Stimulated activated CD4-positive, alpha-beta T cell treated with anti-CD3 and anti-CD28 coated beads, TNF-alpha, amount 100 ng/mL, for 1 hour (primary cell): ENCODE measurements at places on chromosomes 12 and 14.

DNA sequence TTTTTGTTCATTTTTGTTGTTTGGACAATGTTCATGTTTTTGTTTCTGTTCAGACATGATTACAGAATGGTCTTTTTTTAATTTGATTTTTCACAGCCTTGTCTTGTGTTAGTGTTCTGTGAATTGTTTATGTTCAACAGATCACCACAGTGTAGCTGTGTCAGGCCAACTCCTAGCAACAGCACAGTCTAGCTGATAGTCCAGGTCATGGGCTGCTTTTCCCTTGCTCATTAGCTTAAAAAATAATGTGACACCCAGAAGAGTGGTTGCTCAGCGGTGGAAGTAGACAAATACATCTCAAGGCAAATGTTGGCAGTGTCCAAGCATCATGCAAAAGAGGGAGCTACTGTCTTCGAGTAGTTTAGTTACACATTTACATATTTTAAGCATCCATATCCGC is 22.4 kb downstream of the WBP11 start:
- DNase-seq: no peak

DNA sequence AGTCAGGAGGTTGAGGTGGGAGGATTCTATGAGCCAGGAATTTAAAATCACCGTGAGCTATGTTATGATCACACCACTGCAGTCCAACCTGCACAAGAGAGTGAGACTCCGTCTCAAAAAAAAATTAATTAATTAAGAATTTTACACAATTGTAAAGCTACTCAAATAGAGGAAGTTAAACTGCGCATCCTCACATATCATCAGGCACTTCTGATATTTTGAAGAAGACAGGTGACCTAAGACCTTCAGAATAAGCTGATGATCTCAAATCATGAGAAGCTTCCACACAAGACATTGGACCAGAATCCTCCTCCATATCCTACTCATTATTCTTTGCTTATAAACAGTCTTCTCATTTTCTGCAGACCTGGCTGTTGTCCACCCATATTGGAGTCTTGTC is 800.9 kb downstream of the TMEM121 start:
- DNase-seq: no peak

DNA sequence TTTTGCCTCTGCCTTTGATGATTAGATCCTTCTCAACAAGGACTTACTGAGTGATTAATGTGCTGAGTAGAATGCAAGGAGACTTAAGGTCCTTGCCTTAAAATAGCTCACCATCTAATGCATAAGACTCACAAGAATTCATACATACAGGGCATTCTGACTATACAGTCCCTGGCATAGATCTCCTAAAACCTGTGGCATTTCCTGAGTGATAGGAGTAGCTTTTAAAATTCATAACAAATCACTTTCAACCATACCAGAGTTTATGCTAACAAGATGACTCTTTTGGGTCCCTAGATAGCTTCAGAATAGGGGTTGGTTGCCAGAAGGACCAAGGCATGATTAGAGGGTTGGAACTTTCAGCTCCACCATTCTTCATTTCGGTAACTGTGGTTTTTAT is 48.8 kb downstream of the STXBP6 start:
- no peak for DNase-seq

- DNase-seq: no peak
Measured at GRCh38 chr12:55899082-55899481, 28.6 kb downstream of the PYM1 start.

- DNase-seq: no peak
Measured at GRCh38 chr12:64256166-64256800, 34.2 kb upstream of the KICS2 start.

DNA sequence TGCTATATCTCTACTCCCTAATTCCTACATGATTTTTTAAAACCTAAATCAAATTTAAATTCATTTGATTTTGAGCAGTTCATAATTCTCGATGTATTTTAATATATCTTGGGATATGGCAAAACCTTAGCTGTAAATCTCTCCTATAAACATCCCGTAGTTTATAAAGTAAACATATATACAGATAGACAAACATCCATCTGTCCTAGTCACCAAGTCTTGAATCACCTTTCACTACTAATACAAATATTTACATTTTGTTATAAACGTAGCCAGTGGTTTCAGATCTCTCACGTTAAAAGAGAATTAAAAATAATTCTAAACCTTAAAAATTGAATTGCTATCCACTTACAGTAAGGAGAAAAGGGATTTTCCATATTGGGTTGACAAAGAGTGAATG is 107.0 kb downstream of the TSHR start:
- no peak for DNase-seq

DNA sequence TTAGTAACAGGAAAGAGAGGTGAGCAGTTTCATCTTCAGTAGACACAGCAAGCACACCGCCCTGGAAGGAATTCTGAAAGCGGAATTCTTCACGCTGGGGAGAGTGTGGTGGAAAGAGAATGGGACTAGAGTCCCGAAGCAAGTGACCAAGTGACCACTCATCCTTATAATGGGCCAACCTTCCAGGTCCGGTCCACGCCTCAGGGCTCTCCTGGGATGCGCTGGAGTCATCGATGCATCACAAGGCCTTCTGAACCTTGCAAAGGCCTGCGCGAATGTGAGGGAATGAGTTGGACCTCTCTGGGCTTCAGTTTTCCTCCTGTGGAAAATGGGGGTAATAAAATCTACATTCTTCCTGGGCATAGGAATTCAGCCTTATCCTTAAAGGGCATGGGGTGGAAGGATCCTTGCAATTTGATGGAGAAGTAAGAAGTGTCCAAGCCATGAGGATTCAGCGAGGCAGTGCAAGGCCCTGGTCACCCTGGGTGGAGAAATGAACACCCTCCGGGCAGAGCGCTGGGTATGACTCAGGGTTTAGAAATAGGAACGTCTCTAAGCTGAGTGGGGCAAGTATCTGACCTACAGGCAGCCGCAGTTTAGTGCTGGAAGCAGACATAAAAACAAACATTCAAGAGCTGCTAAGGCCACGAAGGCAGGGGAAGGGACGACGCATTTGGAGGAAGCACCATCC is 97.7 kb downstream of the SETD3 start:
- no peak for DNase-seq

DNA sequence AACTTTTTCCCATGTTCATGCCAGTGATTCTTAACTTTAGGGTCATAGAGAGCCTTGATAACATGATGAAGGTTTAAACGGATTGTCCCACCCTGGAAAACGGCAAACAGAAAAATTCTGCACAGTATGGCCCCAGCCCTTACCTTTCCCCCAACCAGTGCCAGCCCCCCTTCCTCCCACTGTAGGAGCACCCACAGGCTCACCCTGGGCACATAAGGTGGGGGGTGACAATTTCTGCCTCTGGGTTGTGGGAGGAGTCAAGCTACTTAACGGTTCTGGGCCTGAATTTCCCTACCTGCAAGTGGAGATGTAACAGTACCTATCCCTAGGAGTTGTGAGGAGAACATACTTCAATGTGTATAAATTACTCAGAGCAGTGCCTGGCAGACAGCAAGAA is 18.0 kb downstream of the XRCC3 start:
- DNase-seq: no peak

GRCh38 chr14:61409782-61410181 is 88.4 kb downstream of the PRKCH start:
- DNase-seq: no peak

GRCh38 chr12:112124918-112125249 is 476 bp upstream of the TRAFD1 start:
- no peak for DNase-seq

- no peak for DNase-seq
Measured at GRCh38 chr14:67459336-67459735, 29.2 kb downstream of the TMEM229B start.

DNA sequence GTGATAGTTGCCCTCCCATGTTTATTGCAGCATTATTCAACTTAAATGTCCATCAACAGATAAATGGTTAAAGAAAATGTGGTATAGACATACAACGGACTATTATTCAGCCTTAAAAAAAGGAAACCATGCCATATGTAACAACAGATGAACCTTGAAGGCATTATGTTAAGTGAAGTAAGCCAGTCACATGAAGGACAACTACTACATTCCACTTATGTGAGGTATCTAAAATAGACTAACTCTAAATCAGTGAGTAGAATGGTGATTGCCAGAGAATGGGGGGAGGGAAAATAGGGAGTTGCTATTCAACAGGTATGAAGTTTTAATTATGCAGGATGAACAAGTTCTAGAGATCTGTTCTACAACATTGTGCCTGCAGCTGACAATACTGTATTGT is 10.1 kb downstream of the PCNX4 start:
- no peak for DNase-seq

DNA sequence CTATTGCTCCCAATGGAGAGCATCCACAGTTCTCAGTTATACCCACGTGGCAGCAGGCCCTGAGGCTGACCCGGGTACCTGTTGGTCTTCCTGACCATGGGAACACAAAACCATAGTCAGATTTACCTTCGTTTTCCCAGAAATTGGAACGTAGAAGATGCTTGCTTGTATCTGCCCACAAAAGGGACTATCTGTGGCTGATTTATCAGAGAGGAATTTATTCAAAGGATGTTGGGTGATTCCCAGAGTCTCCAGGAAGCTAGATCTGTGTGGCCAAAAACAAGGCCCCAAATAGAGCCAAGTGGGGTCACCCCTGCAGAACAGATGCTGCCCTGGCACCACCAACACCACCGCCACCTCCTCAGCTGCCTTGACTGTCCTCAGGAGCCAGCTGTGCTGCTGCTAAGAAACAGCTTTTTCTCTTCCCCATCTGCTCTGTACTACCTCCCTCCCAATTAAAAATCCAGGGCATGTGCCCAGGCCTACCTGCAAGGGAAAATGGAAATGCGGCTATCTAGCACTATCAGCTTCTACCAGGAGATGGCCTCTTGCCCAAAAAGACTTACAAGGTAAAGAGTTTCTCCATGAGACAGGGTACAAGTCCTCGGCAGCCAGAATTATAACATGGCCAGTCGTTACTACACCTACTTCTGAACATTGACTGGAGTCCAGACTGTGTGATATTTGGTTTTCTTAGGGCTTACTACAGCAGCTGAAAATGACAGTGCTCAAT is 128.6 kb upstream of the PLEKHG7 start:
- DNase-seq: no peak

- DNase-seq: no peak
Measured at GRCh38 chr12:24822121-24822899, 126.6 kb downstream of the BCAT1 start.

GRCh38 chr12:55681142-55682077 is 26.3 kb downstream of the ITGA7 start:
- no peak for DNase-seq

DNA sequence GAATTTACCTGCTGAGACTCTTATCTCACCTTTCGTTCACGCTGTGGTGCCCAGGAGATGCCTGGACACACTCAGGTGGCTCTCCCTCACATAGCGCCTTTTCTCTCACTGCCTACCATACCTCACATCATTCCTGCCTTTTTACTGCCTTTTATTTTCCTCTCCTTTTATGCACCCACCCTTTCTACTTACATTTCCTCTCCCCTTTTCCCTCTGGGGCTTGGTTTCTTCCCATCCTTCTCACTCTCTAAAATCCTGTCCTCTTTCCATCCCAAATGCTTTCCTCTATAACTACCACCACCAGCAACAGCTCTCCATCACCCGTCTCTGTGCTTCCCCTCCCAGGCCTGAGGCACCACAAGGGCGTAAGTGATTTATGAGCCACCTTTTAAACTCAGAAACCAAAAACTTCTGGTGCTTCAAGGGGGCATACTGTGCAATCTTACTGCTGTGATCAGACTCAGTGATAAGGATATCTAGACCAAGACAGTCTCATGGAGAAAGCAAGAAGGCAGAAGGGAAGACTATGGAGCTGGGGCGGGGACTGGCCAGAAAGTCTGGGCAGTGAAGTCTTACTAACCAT is 32.7 kb upstream of the SMUG1 start:
- DNase-seq: no peak

DNA sequence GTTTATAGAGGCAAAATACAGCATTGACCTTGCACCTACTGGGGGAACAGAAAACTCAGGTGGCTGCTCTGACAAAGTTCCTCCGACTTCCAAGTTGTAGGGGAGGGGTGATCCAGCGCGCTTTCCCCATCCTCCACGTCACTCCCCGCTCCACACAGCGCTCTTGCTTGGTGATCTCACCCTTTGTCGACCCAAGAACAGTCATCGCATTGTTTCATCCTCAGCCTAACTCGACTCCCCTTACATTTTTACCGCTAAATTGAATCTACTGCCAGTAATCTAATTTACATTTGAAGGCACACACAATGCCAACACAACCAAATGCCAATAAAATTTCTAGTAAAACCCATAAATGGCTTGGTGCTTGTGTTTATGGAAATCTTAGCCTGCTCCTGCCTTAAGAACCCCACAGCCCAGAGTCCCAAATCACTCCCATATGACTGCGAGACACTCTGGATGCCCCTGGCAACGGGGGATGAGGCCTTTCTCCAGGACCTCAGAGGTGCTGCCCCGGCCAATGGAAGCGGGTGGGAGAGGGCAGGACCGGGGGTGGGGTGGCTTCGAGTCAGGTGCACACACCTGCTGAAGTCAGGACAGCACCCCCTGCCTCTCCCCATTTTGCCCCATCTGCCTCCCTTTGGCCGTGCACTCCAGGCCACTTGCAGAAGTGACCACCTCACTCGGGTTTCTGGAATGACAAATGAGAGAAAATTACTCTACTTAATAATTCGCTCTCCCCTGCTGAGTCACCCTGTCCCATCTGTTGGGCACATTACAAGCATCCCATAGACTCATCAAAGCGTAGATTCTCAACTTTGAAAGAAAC is 98.2 kb upstream of the GSC start:
- no peak for DNase-seq

- no peak for DNase-seq
Measured at GRCh38 chr12:54006559-54007220, 2.1 kb upstream of the HOXC8 start.

GRCh38 chr12:108169708-108170107 is 40.6 kb downstream of the WSCD2 start:
- DNase-seq: no peak

- DNase-seq: no peak
Measured at GRCh38 chr12:41460906-41461305, 272.8 kb downstream of the PDZRN4 start.

DNA sequence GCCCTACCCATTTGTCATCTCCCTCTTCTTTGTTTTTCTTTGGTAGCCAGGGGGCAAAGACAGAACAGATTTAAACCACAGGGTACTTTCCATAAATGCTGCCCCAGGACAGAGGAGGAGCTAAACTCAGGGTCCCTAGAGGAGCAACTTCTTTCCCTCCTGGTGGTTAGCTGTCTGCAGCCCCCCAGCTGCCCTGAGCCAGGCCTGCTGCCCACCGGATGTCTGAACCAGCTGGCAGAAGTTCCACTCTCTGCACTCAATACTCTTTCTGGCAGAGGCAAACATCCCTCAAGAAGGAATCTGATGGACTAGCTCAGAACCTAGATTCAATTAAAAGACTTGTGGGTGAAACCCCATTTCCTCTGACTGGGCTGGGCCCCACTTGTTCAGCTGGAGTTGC is 10.7 kb downstream of the VDR start:
- DNase-seq: no peak

- no peak for DNase-seq
Measured at GRCh38 chr12:121964813-121965643, 46.6 kb downstream of the CFAP251 start.

DNA sequence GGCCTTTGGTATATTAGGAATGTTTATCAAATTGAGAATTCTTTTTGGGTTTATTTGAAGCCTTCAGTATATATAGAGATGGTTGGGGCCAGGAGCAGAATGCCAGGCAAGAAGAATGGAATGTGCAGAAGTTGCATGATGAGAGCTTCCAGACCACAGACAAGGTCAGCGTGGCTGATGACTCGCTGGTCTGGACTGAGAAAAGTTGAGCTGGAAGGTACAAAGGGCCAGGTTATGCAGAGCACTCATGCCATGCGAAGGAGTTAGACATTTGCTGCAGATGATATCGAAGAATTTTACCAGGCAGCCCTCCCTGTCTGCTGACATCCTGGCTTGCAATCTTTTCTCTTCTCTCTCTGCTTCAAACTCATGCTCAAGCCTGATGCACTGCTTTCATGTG is 196.2 kb upstream of the ARHGAP5 start:
- no peak for DNase-seq
